ENCODE measurements at places on chromosomes 7 and 10.
A peak's percentile ranks its signal among the peaks of the same experiment; 100 is the strongest.

DNA sequence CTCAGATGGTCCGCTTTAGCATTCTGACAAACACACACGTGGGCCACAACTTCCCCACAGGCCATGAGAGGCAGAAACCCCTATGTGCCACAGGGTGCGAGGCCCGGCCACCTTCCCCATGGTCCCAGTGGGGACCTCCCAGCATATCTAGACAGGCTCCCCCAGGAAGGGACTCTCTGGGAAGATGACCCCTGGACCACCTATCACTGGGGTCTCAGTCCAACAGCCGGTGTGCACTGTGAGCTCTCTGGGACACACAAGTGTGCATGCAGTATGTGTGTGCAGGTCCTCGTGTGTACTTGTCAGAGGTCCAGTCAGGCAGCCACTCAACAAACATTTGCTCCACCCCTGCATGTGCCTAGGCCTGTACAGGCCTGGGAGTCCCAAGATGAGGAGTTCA lies 18.7 kb downstream of the GRID1 start:
- no peak for DNase-seq

DNA sequence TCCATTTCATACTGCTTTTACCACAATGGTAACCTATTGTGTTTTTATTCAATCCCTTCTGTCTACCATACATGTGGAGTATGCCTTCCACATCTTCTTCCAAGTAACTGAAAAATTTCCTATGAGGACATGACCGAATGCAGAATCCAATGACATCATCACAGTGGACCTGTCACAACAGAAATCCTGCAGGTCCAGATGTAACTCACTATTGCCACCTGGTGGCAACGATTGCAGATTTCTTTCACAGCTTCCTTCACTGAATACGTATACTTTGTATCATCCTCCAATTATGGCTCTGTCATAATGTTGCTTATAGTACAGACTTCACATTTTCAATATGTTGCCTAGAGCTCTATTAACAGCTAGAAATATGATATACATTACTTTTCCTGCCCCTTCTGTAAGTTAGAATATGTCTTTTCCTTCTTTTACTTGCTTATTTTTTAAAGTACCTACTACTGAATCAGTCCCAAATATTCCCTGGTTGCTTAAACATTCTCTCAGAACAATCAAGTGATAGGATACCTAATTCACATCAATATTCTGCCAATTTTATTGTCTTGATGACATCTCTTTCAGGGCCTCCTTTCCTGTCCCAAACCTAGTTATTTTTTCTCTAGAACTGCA lies 45.4 kb downstream of the SLC13A1 start:
- DNase-seq = peak; percentile 97

- no peak for DNase-seq
Measured at GRCh38 chr10:125928928-125929585, 32.7 kb downstream of the FANK1 start.

DNA sequence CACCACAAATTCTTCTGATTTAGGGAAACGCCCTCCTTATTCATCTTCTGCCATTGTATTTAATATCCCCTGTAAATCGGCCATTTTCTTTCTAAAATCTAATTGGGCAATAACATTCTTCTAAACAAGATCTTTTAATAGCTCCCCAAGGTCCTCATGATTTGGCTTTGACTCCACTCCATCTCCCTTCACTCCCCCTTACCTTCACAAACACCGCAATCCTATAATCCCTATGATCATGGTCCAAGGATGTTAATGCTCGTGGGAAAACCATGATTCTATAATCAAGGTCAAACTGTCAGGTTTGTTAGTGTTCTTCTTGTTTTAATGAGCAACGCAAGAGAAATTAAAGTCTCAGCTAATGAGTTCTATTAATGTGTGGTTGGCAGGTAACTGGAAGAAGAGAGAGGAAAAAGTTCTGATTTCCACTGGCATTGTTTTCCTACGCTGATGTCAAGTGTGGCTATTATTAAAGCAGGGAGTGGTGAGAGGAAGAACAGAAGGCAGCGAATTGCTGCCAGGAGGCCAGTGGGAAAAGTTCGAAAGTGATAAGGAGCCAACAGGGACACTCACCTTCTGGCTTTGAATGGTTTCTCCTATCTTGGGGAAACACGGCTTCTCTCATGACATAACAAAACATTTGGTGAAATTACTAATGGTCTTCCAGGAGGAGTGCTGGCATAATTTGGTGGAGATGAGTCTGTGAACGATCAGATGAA lies 28.1 kb downstream of the LRRC72 start:
- no peak for DNase-seq

DNA sequence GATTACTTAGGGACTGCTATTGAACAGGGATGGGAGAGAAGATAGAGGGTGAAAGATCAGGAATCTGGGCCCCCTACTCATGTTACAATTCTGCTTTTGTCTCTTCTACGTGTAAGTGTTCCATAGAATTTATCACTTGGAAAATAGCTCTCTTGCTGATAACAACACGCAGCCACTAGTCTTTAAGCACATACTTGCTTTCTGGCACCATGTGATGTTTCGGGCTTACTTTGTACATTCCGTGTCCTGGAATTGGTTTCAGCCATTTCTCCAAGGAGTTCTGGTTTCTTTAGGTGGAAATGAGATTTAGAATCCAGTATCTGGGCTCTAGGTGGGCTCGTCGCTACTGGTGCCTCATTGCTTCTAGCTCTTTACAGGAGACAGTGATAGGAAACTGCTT lies 59.7 kb downstream of the TFAM start:
- DNase-seq = no peak

DNA sequence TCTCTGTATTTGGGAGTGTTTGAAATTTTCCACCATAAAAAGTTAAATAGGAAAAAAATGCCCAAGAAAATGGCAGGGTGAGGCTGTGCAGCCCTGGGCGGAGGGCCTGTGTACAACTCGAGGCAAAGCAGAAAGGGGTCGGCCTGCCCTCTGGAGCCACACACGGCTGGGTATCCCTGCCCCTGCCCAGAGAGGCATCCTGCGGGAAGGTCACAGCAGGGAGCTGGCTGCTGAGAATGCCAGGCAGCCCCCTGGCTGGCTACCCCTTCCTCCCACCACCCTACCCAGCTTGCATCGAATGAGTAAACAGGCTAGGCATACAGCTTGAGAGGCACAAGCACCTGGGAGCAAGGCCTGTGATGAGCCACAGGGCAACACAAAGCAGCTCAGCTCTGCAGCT lies 46.1 kb downstream of the CAMK2B start:
- DNase-seq = no peak
